ENCODE measurements at places on chromosomes 2 and 18.

DNA sequence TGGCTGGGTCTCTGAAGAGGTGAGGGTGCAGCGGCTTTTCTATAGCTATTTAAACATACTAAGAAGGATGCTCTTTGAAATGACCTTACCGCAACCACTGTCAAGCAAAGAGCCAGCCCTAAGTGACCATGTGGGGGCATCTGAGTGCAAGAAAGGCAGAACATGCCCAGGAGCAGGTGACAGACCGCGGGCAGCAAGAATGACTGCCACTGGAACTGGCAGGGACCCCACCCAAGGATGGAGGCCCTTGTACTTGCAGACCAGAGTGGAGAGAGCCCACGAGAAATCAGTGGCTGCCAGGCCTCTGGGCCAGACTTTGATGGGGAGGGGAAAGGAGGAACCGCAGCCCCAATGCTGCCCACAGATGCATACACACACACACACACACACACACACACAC lies 33.1 kb downstream of the DNMT3A start:
- DNase-seq = no peak

GRCh38 chr2:228447266-228447915 lies 265.9 kb upstream of the SPHKAP start:
- no peak for DNase-seq

DNA sequence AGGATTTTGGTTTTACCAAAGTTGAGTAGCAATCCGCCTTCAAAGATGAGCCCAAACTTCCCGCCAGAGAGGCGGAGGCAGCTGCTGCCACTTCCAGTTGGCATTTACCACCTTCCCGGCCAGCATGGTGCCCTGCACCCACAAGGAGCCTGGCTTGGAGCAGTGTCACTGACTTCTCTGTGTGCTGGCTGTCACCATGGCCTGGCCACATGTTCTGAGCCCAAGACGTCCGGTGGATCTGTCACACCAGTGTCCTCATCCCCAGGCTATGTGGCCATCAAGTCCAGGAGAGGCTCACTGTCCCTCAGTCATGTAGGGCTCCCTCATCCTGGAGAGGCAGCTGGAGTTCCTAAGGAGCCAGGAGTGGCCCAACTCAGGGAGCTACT lies 100.6 kb downstream of the ACKR3 start:
- no peak for DNase-seq

- DNase-seq = no peak
These were observed 208.4 kb downstream of the CDH20 start for GRCh38 chr18:61541673-61542072.

DNA sequence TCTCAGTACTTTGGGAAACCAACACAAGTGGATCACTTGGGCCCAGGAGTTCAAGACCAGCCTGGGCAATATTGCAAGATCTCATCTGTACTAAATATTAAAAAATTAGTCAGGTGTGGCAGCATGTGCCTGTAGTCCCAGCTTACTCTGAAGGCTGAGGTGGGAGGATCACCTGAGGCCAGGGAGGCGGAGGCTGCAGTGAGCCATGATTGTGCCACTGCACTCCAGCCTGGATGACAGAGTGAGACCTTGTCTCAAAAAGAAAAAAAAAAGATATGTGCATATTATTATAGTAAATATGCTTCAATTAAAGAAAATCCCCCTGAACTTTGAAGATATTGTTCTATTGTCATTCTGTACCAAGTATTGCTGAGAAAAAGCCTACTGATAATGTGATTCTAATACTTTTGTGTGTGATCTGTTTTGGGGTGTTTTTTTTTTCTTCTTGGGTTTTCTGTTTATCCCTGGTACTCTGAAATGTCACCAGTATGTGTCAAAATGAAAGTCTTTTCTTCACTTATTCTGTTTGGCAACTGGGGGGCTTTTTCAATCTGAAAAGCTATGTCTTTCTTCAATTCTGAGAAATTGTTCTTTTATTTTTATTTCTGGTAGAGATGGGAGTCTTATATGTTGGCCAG lies 13.2 kb downstream of the NEURL3 start:
- DNase-seq = no peak
